ENCODE measurements at places on chromosomes 11 and 22.

DNA sequence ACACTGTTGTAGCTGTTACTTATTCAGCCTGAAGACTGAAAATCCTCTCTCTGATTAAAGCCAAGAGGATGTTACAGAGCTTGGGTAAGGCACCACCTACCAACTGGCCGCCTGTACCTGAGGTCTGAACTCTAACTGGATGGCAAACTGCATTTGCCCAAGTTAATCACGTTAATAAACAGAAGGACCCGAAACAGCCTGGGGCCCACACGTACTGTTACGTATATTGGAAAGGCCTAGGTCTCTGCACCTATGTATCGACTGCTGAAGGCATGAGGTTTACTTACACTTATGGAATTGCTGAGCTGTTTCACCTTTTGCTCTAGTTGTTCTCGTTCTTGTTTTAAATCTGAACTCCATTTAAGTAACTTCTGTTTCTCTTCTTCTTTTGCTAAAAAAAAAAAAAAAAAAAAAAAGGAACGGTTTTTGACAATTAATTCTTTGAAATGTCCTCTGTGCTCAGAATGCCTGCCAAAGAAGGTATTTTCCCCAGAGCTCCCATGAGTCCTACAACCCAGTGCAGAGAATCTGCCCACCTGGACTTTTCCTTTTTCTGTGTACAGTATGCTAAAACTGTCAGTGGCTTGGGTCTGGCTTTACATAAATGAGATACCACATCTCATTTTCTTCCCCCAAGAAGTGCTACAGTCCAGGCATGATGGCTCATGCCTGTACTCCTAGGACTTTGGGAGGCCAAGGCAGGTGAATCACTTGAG, 13.1 kb downstream of the LARGE2 start:
- no peak for DNase-seq

- DNase-seq = no peak
Observed at GRCh38 chr11:64366751-64367150, 7.8 kb downstream of the RPS6KA4 start.

- DNase-seq = no peak
Observed at GRCh38 chr11:66789097-66789890, 53.9 kb upstream of the RCE1 start.

DNA sequence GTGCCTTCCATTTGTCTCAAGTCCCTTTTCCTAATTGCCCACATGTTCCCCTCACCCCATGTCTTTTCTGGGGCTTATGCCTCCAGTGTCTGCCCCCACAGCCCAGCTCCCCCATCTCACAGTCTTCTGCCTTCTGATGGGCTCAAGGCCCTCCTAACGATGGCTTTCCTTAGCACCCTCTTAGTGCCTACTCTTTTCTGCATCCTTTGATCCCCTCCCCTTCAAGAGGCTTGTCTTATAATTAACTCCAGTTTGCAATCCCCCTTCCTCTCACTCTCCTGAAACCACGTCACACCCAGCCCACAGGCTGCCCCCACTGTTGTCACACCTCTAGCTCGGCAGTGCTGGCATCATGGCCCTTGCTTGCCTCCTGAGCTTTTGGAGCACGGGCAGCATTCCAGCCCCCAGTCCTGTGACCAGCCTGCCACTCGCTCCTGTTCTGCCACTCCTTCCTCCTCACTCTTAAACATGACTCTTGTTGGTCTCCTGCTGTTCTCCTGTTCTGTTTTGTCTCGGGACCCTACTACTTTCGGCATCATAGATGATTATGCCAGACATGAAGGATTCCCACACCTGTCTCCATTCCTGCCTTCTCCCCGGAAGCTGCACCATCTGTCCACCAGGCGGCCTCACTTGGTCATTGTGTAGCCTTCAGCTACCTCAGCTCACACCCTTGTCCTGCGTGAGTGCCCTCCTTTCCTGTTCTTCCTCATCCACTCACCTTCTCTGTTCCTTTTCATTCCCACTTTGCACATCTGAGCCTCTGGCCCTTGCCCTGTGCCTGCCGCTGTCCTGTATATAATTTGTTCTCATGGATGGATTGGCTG, 26.1 kb downstream of the UBE2L3 start:
- no peak for DNase-seq

DNA sequence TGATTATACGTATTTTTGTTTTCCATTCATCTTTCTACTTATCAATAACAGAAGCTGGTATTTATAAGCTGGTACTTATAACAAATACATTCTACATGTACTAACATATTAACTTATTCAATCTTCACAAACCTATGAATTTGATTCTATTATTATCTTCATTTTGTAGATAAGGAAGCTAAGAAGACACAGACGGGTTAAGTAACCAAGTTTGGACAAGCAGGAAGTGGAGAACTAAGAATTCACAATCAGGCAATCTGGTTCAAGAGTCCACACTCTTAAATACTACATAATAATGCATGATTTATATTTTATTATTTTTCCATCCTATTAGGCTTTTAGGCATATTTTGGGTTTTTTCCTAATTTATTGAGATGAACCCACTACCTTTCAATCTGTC, 25.0 kb downstream of the FCHSD2 start:
- no peak for DNase-seq

GRCh38 chr11:15638386-15638787, 523.7 kb downstream of the INSC start:
- DNase-seq = no peak

DNA sequence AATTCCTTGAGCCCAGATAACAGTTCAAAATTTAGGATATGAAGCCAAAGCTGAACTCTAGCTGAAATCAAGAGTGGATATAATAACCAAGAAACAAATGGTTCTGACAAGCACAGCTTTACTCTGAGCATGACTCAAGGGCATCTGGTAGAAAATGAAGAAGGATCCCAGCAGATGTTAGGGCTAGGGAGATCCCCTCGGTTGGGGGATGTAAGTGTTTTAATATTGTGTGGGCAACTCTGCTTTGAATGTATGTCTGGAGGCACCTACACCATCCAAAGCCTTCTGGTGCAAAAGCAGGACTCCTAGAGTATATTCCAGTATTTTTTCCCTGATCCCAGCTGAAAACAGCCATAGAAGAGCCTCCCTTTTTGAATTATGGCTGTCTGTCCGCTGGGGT, 61.7 kb downstream of the FLI1 start:
- DNase-seq = no peak

- no peak for DNase-seq
Observed at GRCh38 chr11:98296091-98296880, 724.5 kb upstream of the CNTN5 start.
